Activated CD4-positive, alpha-beta T cell treated with anti-CD3 and anti-CD28 coated beads, Interleukin-2, amount 10 ng/mL, durations not matched to agents 7 days and 5 days (primary cell): ENCODE measurements at places on chromosomes 7 and 10.
A peak's percentile ranks its signal among the peaks of the same experiment; 100 is the strongest.

DNA sequence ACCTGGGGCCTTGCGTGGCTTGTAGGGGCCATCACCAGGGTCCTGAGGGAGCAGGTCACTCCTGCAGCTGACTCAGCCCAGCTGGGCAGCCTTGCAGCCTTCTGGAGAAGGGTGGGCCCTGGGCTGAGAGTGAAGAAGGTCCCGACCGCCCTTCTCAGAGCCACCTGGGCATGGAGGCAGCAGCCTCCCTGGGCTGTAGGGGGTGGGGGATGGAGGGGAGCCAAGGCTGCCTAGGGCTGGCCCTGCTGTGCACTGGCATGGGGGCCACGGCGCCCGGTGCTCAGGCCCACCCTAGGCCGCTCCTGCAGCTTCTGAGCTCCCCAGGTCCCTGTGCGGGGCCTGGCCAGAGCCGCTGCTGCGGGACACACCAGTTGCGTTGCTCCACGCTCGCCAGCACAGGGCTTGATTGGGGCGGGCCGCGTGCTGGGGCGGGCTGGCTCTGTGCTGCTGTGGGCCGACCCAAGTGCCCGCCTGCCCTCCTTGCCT, 63.6 kb upstream of the NKX6-2 start:
- no peak for DNase-seq

- no peak for DNase-seq
Measured at GRCh38 chr10:30857803-30858202, 173.9 kb downstream of the ZNF438 start.

- no peak for DNase-seq
Measured at GRCh38 chr7:132109769-132110168, 466.5 kb downstream of the PLXNA4 start.

DNA sequence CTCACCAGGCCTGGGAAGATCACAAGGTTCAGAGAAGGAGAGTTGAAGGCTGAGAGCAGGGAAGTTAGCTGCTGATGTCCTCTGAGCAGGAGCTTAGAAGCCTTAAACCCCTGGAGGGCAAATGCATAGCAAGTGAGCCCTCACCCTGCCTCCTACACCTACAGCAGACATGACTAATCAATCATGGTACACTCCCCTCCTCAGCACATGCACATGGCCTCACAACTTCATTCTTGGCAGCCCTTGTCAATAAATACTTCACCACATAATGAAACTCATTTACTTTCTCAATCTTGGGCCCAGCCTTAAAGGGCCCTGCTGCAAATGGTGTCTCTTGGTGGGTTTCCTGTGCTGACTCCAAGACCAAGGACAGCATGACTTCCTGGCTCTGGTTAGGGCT, 12.9 kb downstream of the MMRN2 start:
- no peak for DNase-seq

DNA sequence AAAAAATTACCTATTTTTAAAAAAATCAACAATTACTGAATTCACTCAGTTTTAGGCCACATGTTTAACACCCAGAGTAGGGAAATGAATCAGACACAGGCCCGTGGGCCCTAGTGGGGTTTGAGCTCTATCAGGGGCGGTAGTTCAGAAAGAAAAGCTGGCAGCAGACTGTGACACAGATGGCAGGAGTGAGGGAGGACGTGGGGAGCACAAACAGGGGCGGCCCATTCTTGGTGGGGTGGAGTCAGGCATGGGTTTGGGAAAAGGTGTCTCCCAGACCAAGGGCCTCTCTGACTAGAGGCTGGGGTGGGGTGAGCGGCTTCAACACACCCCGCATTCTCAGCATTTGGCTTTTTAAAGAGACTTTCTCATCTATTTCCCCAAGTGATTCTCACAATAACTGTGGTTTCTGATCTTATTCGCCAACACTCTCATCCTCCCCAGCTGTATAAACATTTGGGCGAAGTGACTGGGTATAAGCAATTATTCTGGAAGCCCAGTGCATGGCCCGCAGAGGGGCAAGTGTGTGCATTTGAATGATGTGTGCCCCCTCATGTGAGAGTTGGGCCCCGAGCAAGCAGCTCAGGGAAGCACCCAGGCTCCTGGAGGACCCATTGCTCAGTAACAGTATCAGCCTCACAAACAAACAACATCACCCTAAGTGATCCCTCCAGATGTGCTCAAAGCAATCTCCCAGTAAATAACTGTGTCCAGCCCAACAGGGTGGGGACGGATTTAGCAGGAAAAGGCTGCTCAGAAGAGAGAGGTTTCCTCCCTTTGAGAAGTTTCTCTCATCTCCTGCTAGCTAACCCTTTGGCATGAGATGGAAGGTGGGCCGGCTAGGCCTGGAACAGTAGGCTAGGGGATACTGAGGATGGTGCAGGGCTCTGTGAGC, 437.6 kb upstream of the ZMIZ1 start:
- DNase-seq: no peak

GRCh38 chr7:75534727-75535307, 42.7 kb downstream of the SPDYE5 start:
- no peak for DNase-seq

GRCh38 chr7:16982640-16983350, 101.0 kb upstream of the AGR3 start:
- peak; percentile 35 for DNase-seq

DNA sequence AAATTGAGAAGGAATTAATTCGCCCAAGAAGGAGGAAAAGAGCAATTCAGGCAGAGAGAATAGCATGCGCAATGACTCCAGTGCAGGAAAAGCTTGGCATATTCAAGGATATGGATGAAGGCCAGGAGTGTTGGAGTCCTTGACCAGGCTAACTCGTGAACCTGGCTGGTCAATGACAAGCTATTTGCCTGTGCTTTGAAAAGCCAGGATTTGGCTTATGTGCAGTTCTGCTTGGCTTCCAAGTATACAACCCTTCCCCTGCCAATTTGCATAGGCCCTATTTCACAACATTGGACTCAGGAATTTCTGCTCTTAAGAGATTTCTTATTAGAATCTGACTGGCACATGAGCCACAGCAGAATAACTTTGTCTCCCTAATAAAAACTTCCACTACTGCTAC, 72.3 kb upstream of the SP8 start:
- DNase-seq: no peak

DNA sequence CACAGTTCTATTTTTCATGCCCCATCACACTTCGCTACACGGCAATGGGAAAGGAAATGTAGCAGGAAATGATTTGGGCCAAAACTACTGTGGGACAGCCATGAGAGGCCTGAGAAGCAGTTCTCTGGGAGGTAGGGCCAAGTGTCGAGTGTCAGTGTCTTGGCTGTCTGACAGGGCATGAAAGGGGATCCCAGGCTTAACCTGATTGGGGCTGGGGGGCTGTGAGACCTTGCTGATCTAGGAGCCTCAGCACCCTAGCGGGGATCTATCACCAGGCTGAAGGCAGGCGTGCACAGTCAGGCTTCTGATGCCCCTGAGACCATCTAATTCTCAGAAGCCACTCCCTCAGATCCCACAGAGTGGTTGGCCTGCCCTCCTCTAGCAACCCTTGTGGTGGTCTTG, 58.2 kb upstream of the SLC25A13 start:
- DNase-seq: no peak

GRCh38 chr10:520402-520787, 169.1 kb downstream of the DIP2C start:
- no peak for DNase-seq

DNA sequence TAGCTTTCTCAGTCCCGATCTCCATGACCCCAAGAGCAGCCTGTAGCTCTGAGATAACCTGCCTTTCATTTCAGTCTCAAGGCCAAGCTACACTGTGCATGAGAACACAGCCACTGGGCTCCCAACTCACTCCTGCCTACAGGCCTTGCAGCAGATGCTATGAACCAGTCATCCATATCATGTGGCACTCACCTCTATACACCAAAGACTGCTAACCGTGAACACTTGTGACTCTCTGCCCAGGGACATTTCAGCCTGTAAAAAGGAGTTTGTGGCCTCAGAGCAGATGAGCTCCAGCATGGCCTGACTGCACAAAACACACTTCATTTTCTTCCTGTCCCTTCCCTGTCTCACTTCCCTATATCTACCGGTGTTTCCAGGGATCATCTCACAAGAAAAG, 56.9 kb upstream of the NPY start:
- no peak for DNase-seq

DNA sequence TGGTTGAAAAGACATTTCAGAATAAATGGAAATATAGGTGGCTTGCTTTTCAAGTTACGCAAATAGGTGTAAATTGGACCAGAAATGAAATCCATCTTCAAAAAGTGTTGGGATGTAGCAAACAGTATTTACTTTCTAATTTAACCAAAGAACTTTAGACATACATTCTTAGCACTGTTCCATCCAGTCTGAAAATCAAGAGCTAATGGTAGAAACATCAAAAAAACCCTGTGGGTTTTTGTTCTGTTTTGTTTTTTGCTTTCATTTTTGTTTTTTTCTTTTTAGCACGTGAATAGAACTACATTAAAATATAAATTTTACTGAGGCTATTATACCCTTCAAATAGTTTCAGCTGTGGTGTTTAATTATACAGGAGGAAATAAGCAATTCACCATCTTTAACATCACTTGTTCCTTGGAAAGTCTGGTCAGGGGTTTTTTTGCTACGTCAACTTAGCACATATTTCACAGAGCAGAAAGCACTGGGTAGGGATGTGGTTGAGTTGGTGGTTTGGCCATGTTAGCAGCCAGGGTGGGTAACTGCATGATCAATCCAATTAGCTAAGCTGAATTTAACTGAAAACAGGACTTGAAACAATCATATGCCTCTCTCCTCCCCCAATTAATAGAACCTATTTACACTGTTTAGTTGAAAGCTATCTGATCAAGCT, 275.4 kb upstream of the PFKP start:
- DNase-seq: peak; percentile 46

- DNase-seq: no peak
Measured at GRCh38 chr10:75911426-75911825, 480.0 kb downstream of the LRMDA start.

DNA sequence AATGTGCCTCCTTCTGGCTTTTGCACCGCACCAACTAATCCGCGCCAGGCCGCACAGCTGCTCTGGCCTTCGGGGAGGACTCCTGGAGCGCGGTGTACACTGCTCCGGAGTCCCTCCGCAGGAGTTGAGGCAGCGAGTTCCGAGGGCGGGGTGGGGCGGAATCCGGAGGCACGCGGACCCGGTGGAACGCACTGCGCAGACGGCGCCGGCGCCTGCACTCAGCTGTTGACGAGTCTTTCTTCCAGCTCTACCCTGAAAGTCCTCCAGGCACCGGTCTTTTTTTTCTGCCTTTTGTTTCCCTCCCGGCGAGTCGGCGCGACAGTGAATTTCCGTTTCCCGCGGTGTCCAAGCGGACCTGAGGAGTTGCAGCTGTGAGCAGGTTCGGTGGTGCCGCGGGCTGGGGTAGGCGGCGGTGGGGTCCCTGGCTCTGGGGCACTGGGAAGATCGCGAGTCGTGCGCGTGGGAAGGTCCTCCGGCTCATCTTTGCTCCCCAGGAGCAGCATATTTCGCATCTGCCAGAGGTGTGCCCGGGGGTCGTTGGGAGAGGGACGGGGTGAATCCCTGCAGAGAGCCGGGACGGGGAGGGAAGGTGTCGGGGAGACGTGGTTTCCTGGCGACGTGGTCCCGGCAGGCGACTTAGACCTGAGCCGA, 44.1 kb downstream of the SFTPD start:
- peak; percentile 37 for DNase-seq

DNA sequence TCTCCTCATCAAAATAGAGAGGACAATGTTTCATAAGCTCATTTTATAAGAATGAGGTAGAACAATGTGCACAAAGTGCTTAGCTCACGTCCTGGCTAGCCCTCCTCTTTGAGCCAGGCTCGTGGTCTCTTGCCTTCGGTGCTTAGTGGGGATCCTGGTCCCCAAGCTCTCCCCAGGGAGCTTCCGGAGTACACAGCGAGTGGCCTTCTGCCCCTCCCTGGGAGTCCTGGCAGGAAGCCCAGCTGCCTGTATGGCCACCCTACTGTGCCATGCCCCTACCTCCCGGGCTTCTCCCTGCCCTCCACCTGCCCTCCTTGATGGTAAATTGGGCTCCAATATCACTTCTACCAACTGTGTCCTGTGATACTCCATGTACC, 868 bp downstream of the MYO1G start:
- no peak for DNase-seq

GRCh38 chr7:25712500-25712899, 439.5 kb upstream of the NFE2L3 start:
- DNase-seq: no peak

DNA sequence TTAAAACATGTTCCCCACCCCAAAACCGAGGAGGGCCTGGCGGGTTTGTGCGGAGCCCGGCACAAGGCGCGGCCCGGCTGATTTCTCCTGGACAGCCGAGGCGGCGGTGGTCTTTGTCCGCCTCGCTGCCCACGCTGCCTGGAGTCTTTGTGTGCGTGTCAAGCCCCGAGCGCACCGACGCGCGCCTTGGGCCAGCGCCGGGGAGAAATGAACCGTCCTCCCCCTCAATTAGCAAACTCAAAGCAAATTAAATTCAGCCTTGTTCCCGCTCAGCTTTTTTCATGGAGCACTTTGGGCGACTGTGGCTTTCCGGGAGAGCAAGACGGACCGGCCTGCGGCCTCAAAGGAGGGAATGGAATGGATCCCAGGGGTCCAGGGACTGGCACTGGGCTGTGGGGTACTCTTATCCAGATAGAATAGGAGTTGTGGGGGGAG, 4.1 kb downstream of the EMX2 start:
- no peak for DNase-seq

DNA sequence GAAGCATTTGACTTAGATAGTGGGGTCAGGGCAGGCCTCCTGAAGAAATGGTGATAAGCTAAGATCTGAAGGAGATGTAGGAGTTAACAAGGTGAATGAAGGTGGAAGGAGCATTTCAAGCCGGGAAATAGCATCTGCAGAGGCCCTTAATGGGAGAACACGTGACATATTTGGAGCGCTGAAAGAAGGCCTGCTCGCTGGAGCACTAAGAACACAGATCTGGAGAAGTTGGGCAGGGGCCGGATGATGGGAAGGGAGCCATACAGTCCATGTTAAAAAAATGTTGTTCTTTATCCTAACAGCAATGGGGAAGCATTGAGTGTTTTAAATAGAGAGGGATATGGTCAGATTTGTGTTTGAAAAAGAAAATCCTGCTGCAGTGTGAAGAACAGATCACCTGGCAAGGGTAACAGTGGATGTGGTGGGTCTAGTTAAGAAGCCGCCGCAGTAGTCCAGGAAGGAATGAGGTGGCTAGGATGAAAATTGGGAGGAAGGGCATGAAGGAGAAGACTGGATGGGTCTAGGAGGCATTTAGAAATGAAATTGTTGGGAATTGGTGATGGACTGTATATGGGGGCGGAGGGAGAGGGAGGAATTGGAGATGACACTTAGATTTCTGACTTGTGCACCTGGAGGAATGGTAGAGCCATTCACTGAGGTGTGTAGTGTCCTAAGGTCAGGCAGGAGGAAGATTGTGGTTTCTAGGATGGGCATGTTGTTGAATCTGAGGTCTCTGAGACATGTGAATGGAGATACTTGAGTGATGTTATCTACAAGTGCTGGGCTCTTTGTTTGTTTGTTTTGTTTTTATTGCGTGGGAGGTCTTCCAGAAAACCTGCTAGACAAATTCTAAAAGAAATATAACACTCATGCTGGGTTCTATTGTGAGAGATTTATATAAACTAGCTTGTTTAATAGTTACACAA, 58.4 kb downstream of the MET start:
- no peak for DNase-seq

GRCh38 chr10:11104772-11105675, 87.4 kb downstream of the CELF2 start:
- no peak for DNase-seq

- peak; percentile 33 for DNase-seq
Measured at GRCh38 chr10:77391605-77392235, 245.9 kb downstream of the KCNMA1 start.

- peak; percentile 31 for DNase-seq
Measured at GRCh38 chr10:60944058-60944909, at the start of gene RHOBTB1. RHOBTB1 (minus strand) TSS chr10:60944185; CDS start chr10:60911542, 32,643 bp downstream.
